Left lung (tissue), 14 donors: ENCODE measurements at places on chromosomes 2 and 18. TPM values are rescaled to one million over a fixed set of nuclear protein-coding genes. Genes with fewer than 3 reads are reported as not detected.
A peak's percentile ranks its signal among the peaks of the same experiment; 100 is the strongest.

The TBR1 gene
- polyA plus RNA-seq = not detected

The IL37 gene
- 0.26 TPM for polyA plus RNA-seq

GRCh38 chr18:58911241-58911640 is 46.6 kb downstream of the ZNF532 start:
- no peak for DNase-seq

DNA sequence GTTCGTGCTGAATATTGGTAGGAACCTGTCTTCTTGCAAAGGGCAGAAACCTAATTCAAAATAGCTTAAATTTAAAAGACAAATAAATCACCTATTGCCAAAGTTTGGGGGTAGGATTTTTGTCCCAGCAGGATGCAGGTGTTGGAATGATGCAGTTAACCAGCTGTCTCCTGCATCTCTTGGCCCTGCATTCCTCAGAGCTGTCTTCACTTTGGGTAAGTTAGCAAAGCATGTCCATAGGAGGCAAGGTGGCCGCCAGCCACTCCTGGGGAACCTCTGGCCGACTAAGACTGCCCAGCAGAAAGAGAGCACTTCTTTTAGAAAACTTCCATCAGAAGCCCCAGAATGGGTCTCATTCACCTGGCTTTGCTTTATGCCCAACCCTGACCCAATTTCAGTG is 20.5 kb upstream of the NYAP2 start:
- no peak for DNase-seq

- no peak for DNase-seq
Observed at GRCh38 chr18:24086082-24086481, 52.8 kb upstream of the CABYR start.

GRCh38 chr18:57077786-57078552 is 68.9 kb upstream of the BOD1L2 start:
- DNase-seq = no peak

DNA sequence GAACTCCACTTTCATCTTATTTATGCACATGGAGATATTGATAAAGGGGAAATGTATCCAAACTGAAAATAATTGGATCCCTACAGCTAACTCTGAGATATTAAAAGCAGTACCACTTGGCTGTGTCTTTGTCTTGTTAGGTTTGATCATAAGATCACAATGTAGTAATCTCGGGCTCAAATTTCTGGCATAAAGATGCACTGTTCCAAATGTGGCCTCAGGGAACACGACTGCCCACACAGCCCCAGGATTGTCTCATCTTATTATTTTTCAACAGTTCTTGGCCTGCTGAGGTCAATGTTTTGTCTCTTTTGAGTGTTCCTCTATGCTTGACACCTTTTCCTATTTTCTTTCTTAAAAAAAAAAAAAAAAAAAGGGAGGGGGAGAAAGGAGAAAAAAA is 114.1 kb downstream of the GBX2 start:
- no peak for DNase-seq

GRCh38 chr2:233498126-233498525 is 68.5 kb downstream of the USP40 start:
- DNase-seq = no peak

- peak; percentile 17 for DNase-seq
Observed at GRCh38 chr2:7180638-7181370, 263.6 kb downstream of the RNF144A start.

DNA sequence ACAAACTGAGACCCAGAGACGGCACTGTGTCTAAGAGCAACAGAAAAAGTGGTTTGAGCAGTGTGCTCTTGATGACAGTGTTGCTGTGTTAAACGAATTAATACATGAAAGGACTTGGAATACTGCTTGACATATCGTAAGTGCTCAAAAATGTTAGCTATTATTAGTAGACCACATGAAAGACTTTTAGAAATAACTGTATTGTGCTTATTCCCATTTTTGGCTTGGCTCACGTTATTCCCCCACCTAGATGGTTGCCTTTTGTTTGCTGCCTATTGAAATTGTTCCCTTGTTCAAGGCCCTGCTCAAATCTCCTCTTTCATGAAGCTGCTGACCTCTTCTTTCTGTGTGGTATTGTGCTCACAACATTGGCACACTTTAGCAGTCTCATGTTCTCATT is 27.8 kb upstream of the C2orf74 start:
- DNase-seq = no peak

GRCh38 chr18:58748899-58749595 is 77.8 kb downstream of the MALT1 start:
- DNase-seq = no peak
